Hematopoietic multipotent progenitor cell treated with erythropoietin and hydrocortisone succinate and interleukin-3 and kit ligand, for 17 days (in vitro differentiated cells): ENCODE measurements at places on chromosomes 2 and 18.

DNA sequence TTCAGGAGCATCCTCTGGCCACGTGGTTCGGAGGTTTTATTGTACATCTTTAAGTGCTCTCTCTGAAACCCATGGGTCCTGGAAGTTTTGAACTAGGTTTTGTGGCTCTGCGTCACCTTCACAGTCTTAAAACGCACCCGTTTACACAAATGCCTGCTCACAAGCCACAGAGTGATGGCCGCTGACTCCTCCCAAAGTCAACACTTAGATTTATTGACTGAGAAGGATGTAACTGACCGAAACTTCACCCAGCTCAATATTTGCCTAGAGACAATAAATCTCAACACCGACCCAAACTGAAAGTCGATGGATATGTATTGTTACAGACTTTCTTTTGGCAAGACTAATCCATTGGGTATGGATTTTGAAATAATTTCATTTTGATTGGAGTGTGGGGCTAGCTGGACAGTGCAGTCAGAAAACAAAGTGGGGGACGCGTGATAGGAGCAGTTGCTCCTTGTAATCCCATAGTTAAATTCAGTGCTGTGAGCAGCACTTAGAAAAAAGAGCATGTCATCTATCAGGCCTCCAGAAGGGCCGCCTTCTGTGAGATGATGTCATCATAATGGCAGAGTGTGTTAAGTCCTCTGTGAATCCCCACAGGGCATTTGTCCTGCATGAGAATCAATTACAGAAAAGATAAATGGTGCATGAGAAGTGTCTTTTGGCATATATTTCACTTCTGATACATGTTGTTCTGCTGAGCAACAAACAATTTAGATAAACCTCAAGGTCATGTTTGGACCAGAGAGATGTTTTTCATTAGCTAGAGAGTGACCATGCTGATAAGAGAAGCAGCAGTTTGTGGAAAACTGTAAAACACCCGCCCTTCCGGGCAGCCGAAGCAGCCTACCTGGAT lies 183.7 kb downstream of the INO80D start:
- no peak for DNase-seq

DNA sequence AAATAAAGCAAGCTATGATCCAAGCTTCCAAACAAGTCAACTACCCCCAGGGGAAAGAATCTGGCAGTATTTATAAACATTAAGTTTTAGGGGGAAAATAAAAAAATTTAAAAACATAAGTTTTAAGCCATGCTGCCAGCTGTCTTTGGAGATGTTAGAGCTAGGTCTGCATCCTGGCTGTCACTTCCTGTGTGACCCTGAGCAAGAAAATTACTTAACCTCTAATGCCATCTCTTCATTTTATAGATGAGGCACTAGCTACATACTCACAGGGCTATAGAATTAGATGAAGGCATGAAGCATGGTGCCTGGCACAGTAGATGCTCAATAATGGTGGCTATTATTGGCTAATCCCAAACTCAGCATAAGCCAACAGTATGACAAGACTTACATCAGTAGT lies 28.1 kb downstream of the STARD7 start:
- no peak for DNase-seq

DNA sequence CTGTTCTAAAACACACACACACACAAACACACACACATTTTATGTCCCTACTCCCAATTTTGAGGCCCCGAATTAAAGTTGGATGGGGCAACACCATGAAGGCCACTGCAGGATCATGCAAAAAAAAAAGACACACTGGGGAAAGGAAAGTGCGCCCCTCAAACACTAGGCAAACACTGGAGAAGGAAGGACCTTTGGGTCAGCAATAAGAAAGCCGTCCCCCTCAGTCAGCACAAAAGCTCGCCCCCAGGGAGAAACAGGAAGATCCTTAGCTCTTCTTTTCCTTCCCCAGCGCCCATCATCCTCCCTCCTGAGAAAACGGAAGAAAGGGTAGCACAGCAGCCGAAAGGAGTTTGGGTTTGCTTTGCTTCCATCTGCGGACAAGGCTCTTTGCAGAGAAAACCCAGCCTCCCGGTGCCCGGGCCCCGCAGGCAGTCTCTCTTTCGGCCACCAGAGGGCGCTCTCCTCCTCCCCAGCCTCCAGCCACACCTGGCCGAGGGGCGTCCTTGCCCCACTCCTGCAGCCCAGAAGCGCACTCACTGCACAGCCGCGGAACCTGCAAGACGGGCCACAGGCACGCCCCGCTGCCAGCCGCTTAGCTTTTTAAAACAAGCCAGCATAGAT lies 248.5 kb downstream of the CDH20 start:
- DNase-seq = peak; percentile 44

- DNase-seq = no peak
These were observed 20.0 kb upstream of the PTPN2 start for GRCh38 chr18:12904012-12904516.

DNA sequence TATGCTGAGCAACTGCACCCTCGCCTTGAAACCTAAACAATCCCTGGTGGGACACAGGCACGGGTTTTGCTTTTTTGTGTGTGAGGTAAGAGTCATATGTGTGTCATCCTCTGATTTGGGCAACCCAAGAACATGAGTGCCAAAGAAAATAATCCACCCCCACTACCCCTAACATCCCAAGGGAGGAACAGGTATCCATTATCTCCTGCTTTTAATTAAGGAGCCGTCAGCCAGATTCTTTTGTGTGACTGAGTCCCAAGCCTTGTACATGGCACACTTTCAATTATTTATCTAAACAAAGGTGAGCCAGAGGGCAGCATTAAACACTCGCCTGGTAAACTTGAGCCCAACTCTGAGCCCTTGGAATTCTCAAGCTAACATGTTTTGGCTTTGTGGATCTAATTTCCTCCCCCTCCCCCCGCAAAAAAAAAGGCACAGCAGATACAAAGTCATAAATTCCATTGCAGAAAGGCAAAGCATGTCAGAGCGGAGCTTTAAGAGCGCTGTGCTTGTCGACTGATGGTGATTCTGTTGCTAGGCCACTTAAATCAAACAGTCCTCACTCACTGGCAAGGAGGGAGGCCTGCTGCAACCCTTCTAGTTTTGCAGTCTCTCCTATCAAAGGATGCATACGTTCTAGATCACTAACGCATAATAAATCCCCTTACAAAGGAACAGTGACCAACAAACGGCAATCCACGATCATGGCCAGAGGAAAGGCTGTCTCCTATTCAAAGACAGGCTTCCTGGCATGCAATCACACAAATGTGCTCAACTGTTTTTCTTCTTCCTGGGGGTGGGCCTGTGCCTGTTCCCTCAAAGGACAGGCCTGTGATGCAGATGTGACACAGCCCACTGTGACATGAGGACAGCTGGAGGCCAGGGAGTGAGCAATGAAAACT lies 143.5 kb upstream of the LMAN1 start:
- no peak for DNase-seq

DNA sequence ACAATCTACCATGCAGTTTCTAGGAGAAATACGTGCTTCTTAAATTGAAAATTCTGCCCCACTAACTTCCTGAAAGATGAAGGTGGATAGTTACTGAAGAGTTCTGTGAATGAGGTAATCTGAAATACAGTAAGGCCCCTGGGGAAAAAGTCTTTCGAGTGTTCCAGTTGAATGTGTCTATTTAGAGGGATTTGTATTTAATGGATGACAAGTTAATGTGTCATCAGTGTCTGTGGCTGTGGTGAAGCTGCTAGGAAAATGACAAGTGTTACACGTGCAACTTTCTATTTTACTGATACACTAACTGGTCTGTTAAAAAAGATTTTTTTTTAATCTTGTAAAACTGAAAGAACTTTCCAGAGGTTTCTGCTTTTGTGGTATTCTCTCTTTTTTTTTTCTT lies 384.6 kb downstream of the STK39 start:
- no peak for DNase-seq

DNA sequence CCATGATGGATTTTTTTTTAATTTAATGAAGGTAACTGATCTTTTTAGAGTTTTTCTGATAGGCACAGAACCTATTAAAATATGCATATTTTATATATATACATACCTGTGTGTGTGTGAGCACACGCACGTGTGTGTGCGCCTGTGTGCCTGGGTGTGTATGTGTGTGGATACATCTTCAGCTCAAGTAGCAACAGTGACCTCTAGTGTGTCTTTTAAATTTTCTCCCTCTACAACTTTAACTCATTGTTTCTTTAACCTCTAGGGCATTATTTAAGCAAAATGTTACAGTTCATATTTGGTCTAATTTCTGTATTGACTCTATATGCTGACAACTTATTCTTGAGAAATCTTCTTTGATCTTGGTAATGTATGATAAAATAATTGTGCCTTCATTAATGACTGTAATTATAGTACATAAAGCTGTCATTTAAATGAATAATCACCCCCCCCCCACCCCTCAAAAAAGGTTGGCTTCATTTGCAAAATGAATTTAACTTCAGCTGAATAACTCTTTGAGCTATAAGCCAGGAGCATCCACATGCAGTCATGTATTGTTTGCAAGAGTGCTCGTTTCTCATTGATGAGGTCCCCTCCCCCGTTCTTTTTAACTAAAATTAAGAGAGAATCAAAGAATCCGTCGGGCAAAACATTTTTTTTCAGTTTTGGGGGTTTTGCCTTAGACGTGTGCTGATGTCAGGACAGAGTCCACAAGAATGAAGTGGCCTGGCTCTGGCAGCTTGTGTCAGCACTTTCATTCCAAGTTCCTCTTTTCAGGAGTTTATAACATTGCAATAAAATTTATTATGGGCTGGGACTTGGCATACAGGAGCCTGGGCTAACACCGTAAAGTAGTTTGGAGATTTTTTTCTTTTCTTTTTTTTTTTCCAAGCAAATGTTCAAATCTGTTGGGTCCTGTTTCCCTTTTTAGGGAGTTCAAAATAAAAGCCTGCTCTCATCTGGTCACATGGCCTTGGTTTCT lies 80.0 kb downstream of the ETAA1 start:
- no peak for DNase-seq

DNA sequence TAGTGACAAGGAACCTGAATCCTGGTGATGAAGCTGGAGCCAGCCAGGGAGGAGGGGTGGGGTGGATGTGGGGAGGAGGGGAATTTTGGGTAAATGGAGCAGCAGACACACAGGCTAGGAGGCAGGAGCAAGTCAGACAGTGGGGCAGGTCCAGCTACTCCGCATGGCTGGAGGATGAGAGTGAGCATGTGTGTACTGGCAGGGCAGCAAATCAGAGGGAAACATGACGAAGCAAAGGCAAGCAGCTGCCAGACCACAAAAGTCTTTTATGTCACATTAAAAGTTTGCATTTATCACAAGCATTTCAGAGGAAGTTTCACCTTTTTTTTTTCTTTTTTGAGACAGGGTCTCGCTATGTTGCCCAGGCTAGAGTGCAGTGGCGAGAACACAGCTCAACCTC lies 11.9 kb upstream of the KIDINS220 start:
- DNase-seq = no peak

DNA sequence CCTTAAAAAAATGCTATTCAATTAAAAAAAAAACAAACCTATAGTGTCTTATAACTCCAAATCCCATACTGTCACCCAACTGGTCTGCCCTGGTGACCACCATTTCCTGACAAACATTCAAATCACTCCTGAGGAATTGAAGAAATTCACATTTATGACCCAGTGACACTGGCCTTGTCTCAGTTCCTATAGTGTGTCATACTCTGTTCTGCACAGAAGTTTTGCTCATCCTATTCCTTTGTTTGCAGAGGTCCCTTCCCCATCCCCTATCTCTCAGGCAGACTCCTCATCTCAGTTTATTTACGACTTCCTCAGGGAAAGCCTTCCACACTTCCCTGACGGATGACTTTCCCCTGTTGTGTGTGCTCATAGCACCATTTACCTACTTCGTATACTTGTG lies 14.7 kb downstream of the ZC3H6 start:
- no peak for DNase-seq

- no peak for DNase-seq
These were observed 345.1 kb downstream of the CYP26B1 start for GRCh38 chr2:71802556-71802955.

DNA sequence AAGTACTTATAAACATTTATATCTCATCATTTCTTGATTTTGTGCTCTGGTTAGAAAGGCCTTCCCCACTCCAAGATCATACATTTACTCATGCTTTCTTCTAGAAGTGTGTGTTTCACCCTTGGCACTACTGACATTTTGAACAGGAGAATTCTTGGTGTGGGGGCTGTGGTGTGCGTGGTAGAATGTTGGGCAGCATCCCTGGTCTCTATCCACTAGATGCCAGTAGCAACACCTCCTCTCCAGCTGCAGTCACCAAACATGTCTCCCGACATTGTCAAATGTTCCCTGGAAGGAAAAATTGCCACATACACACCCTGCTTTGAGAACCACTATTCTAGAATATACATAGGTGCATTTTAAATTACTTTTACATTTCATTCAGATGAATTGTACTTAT lies 8.7 kb upstream of the TGIF1 start:
- peak; percentile 57 for DNase-seq

GRCh38 chr2:38095996-38096861 lies 20.3 kb upstream of the CYP1B1 start:
- no peak for DNase-seq

- no peak for DNase-seq
These were observed 44.0 kb downstream of the MYL12B start for GRCh38 chr18:3305933-3306332.

- DNase-seq = no peak
These were observed 11.7 kb upstream of the ACTR2 start for GRCh38 chr2:65215946-65216345.

- DNase-seq = no peak
These were observed 169.6 kb downstream of the ZEB2 start for GRCh38 chr2:144350151-144350802.

DNA sequence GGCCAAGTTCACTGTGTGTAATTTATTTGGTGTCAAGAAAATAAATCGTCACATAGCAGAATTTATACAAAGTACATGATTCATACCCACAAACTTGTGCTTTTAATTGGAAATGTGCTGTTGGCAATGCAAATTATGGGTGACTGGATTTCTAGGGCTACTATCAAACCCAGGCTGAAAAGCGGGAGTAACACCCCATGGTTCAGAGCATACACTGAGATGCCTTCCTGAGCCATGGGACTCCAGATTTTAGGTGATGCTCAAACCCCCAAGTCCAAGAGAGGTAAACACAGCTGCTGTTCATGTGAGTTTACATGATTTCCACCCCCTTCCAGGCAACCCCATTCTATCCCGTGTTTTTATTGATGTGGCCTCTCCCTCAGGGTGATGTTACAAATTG lies 565.9 kb upstream of the ID2 start:
- no peak for DNase-seq

DNA sequence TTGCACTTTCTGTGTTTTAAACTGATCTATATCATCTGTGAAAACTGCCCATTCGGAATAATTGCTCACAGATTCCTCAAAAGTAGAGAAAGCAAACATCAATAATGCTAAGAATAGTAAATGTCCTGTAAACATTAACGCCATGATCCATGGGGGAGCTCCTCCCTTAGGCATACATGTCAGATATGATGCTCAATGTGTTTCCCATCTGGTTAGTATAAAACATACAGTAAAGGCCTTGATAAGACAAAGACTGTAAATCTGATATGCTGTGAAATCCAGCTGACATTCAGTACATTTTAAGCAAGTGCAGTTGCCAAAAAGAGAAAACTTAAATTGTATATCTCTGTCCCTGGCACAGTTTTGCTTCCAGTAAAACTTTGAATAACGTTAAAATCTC lies 2.1 kb downstream of the DSEL start:
- DNase-seq = no peak

GRCh38 chr2:151922845-151923666 lies 94.8 kb upstream of the ARL5A start:
- DNase-seq = no peak
